ENCODE measurements at places on chromosomes 6 and 20. TPM values are rescaled to one million over a fixed set of nuclear protein-coding genes. Genes with fewer than 3 reads are reported as not detected.

- DNase-seq, result no peak
Observed at GRCh38 chr20:56439771-56440291, 27.8 kb downstream of the CASS4 start.

GRCh38 chr20:13990465-13990864 is at the start of gene SEL1L2:
TSS of gene SEL1L2 (minus strand) at chr20:13990614. CDS start at chr20:13990534, 80 bp downstream.
- no peak for DNase-seq

DNA sequence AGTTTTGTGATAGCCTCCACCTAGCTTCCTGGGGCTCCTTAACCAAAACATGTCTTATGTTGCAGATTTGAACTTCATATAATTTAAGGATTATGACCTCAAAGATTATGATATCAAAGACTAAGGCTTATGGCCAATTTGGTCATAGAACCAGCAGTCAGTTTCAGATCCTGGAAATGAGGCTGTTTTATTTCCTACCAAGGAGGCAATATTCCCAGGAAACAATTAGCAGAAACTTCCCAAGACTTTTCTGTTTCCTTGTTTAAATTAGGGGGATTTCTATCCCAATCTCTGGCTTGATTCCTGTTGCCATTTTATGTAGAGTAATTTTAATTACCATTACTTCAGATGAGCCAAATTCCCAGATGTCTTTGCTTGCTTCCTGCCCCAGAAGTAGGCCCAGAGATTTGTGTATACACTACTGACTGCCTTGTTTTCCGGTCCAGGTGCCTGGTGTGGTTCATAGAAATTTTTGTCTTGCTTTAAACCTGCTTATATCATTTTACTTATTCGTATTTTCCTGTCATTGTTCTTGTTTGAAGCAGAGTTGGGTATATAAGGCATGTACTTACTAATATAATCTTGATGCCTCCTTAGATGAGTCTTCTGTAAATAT is 119.2 kb upstream of the TMEM170B start:
- no peak for DNase-seq

- DNase-seq, result no peak
Observed at GRCh38 chr20:35662551-35662950, 2.1 kb downstream of the CPNE1 start.

DNA sequence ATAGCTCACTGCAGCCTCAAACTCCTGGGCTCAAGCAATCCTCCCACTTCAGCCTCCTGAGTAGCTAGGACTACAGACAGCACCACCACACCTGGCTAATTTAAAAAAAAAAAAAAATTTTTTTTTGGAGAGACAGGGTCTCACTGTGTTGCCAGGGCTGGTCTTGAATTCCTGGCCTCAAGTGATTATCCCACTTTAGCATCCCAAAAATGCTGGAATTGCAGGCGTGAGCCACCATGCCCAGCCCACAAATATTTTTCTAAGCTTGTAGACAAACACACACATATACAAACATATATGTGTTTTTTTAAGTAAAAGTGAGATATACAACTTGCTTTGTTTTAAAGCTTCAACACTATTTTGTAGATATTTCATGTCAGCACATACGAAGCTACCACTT is 10.8 kb downstream of the HSPA12B start:
- no peak for DNase-seq

- no peak for DNase-seq
Observed at GRCh38 chr20:49937027-49937929, 1.1 kb downstream of the RNF114 start.

- DNase-seq, result no peak
Observed at GRCh38 chr6:56291302-56291917, 44.0 kb upstream of the COL21A1 start.

GRCh38 chr20:4875578-4876067 is 125.7 kb downstream of the SLC23A2 start:
- no peak for DNase-seq

- DNase-seq, result no peak
Observed at GRCh38 chr6:48078120-48078519, 32.9 kb downstream of the PTCHD4 start.

DNA sequence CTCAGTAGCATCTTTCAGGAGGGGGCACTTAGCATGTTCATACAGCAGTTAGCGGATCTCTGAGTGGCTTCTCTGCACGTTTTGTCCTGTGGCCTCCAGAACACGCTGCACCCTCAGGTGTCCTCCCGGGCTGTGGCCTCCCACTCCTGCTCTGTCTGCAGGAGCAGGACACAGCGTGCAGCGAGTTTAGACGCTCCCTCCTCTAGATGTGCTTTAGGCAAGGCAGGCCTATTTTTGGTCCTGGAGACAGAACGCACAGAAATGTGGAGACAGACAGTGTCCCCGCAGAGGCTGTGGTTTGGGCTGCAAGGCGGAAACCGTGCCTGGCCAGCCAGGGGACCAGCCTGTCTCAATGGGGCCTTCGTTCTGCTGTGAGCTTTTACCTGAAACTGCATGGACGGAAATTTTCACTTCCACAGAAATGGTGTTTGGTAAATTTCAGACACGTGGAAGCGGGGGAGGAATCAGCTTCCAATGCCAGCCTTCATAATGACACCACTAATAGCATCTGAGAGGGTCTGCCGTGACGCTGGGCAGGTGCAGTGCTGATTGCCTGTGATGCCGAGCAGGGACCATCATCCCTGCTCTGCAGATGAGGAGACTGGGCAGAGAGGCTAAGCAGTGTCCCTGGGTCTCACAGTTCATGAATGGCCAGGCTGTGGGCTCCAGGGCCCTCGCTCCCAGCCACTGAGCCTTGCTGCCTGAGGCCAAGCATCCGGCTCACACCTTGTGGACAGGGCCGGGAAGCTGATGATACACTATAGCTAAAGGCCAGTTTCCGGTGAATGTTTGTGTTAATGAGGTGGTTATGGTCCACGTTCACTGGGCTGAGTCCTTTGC is 120.9 kb downstream of the SYCP2 start:
- no peak for DNase-seq

GRCh38 chr6:14713008-14713960 is 532.6 kb upstream of the JARID2 start:
- no peak for DNase-seq

GRCh38 chr6:25024821-25025220 is 89.1 kb upstream of the RIPOR2 start:
- DNase-seq, result no peak

- DNase-seq, result no peak
Observed at GRCh38 chr6:159260208-159260607, 91.0 kb downstream of the FNDC1 start.

C6orf141 gene
- not detected for total RNA-seq

HLA-DRB1 gene
- 16.4 TPM for total RNA-seq

MAP3K5 gene
- total RNA-seq, result 30.0 TPM

MEA1 gene
- total RNA-seq, result 20.3 TPM

Data from naive thymus-derived CD4-positive, alpha-beta T cell (primary cell).